Pericardium fibroblast (primary cell): ENCODE measurements at places on chromosomes 3 and 15. TPM values are rescaled to one million over a fixed set of nuclear protein-coding genes. Genes with fewer than 3 reads are reported as not detected.

The PGBD4 gene
- 0.77 and 0.82 TPM in 2 replicates for total RNA-seq

The CASR gene
- total RNA-seq = not detected in 2 replicates

The ARPP21 gene
- total RNA-seq = 3.0 TPM in 1 of 2 replicates, not detected in the other

The TIMP4 gene
- 13.1 and 13.7 TPM in 2 replicates for total RNA-seq

The APOD gene
- 21.1 and 33.1 TPM in 2 replicates for total RNA-seq

The GPR15 gene
- total RNA-seq = not detected in 2 replicates

The AMOTL2 gene
- 188 and 284 TPM in 2 replicates for total RNA-seq

The ANKRD63 gene
- not detected in 2 replicates for total RNA-seq

The PLSCR5 gene
- total RNA-seq = not detected in 2 replicates

The GOLGA8S gene
- total RNA-seq = 0.23 TPM in 1 of 2 replicates, not detected in the other

The TMEM158 gene
- 27.5 and 39.8 TPM in 2 replicates for total RNA-seq
